ENCODE measurements at places on chromosomes 7 and 10.

- no peak for DNase-seq
Measured at GRCh38 chr7:39248692-39249090, 271.0 kb downstream of the POU6F2 start.

DNA sequence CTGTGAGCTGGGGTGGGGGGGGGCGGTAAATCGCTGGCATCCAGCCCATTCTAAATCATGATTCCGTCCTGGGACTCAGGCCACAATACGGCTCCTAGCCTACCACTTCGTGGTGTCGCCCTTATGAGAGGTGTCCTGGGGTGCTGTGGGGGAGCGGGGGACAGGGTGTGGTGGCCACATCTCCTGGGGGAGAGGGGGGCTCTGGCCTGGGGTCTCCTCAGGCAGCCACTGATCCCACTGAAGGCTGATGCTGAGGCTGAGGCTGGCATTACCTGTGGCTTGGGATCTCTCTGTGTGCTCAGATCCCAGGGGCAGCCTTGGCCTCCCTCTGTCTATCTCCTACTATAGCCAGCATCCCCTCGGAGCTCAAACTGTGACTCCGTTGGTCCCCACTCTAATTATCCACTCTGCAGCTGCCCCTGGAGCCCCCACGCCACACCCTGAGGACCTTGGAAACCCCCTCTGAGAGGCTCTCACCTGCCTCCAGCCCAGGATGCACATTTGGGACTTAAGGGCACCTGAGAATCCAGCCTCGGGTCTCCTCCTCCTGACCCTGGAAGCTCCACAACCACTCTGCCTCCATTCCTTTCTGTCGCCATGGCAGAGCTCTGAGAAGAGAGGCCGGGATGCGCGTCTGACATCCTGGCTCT lies 249.3 kb upstream of the TCERG1L start:
- DNase-seq: no peak

DNA sequence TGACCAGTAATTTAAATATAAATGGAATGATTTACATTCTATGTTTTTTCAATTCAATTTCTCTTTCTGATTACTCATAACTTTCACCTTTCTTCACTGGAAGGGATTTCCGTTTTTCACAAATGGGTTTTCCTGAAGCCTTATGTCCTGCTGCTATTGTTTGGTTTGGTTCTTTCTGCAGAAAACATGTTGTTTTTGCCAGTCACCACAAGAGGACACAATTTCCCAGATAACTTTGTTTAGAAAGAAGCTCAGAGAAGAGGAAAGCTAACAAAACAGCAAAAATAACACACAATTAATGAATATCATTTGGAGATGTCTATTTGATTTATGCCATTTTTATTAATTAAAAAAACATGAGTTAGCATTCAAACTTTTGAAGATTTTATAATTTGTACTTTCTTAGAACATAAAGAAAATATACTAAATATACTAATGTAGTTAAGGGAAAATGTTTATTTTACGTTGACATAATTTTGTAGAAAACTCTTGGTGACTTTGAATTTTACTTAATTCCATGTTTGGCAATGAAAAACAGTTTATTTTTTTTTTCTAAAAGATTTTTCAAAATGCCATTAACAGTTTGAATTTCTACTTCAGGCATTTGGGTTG lies 4.6 kb upstream of the TWIST1 start:
- DNase-seq: no peak

- DNase-seq: no peak
Measured at GRCh38 chr7:75878312-75878768, 494 bp upstream of the RHBDD2 start.

GRCh38 chr7:130959743-130960207 lies 225.8 kb upstream of the KLF14 start:
- DNase-seq: no peak

GRCh38 chr7:110779339-110779738 lies 311.6 kb upstream of the LRRN3 start:
- DNase-seq: no peak

- DNase-seq: no peak
Measured at GRCh38 chr7:121909716-121910345, 36.9 kb downstream of the PTPRZ1 start.

GRCh38 chr10:58512491-58513187 lies at the start of gene BICC1:
Gene BICC1 (plus strand): TSS chr10:58512872. CDS start chr10:58513144, 272 bp downstream.
- peak; percentile 81 for DNase-seq

GRCh38 chr7:32033006-32033405 lies 37.2 kb downstream of the PDE1C start:
- no peak for DNase-seq

DNA sequence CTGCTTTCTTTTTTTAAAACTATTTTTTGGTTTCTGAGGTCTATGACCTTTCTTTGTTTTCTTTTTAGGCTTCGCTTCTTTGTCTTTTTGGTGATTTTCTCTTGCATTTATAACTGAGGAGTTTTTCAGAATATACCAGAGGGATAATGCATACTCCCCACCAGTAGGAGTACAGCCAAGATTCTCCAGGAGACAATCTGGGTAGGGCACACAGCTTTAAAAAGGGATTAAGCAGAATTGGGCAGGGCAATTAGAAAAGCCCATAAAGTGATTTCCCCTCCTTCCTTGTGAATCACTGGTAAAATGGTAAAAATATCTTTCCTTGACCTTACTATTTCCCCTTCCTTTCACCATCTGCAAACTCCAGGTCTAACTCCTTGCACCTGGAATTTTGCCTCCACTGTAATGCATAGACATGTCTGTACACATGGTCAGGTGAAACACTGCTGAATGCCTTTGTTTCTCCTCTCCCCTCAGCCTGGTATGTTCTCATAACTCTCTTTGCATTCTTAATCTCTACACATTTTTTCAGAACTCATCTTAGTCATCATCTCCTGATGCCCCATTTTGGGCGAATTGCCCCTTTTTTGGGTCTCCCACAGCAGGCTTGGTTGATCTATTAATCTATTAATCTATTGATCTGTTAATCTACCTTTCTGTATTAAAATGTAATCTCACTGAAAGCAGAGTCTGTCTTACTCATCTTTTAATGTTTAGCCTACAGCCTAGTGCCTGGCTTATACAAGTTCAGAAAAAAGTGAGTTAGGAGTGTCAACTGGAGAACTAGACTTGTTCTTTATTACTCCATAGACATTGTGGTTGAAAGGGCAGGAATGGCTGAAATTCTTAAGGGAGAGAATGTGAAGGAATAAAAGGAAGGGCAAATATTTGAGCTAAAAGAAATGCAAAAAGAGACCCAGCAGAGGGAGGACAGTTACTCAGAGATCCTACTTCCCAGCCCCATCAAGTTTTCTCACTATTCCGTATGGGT lies 64.6 kb downstream of the MDFIC start:
- DNase-seq: no peak

DNA sequence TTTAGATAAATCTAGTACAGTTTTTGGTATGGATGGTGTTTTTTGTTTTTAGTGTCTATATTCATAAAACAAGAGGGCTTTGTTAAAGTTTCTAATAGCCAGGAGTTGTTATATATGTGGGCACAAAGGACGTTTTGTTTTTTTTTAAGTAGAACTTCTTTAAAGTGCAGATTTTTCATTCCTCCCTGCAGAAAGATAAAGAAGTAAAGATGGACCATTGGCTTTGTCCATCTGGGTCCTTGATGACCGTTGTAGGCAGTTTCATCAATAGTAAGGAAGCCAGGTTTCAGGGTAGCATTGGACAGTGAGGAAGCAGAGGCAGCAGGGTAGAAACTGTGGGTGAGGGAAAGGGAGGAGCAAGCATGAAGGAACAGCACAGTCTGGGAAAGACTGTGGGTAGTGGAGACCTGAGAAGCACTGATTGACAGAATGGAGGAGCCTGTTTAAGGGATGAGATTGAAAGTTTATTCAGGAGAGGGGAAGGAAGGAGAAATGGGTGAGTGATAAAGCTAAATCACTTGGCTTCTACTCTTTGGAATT lies 5.3 kb downstream of the CALU start:
- no peak for DNase-seq

DNA sequence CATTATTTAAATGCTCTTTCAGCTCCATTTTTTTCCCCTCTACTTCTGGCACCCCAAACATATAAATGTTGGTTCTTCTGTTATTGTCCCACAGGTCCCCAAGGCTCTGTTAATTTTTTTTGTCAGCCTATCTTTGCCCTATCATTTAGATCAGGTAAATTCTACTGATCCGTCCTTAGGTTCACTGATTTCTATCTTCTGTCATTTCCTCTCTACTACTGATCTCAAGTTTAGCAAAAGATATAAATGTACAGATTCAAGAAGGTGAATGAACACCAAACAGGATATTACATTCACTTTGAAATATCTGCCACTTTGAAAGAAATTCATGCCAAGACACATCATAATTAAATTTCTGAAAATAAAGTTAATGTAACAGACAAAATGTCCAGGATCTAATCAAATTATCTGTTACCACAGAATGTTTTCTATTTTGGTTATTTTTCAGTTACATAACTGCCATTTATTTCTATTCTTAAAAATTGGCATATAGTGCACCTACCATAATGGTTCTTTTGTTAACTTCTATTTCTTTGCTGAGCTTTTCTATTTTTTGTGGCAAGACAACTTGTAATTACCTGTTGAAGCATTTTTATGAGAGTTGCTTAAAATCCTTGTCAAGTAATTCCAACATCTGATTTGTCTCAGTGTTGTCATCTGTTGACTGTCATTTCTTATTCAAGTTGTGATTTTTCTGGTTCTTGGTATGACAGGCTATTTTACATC lies 12.1 kb upstream of the CUBN start:
- DNase-seq: no peak

GRCh38 chr7:159031135-159031701 lies 113.4 kb downstream of the VIPR2 start:
- peak; percentile 72 for DNase-seq

- DNase-seq: no peak
Measured at GRCh38 chr7:75876126-75876881, 2.5 kb upstream of the RHBDD2 start.

- no peak for DNase-seq
Measured at GRCh38 chr7:74475243-74475986, 21.7 kb downstream of the GTF2IRD1 start.

GRCh38 chr10:79048639-79049550 lies 19.9 kb upstream of the ZMIZ1 start:
- DNase-seq: no peak

GRCh38 chr10:69223028-69223342 lies 2.9 kb downstream of the HKDC1 start:
- no peak for DNase-seq

GRCh38 chr7:133534816-133535215 lies 281.9 kb downstream of the EXOC4 start:
- DNase-seq: no peak

- DNase-seq: no peak
Measured at GRCh38 chr10:78203915-78204818, 170.5 kb downstream of the RPS24 start.

DNA sequence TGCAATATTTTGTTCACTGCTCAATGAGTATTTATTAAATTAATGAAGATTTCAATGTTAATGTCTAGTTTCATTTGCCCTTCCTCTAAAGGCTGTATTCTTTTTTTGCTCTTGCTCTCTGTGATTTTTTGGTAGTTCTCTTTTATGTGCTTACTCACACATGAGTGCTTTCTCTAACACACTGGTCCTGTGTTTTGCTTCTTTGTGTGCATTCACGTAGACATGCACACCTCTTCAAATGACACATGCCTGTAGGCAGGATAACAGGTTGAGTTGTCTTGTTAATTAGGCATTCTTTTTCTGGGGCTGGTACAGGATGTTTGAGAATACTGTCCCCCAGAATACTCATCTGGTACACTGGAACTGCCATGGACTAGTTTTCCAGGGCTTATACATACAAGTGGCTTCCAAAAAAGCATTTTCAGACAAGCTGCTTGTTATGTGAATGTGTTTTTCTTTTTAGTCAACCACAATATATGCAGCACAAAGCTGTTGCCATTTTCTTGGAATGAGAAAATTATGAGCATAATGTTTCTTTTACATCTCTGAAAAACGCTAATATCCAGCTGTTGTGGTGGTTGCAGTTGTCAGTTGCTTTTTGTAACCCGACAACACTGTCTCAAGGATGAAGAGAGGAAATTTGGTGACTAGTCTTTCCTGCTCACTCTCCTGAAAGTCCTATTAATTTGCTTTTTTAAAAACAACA lies 416.4 kb downstream of the AUTS2 start:
- no peak for DNase-seq

- DNase-seq: no peak
Measured at GRCh38 chr10:28442403-28442802, 90.5 kb upstream of the WAC start.

DNA sequence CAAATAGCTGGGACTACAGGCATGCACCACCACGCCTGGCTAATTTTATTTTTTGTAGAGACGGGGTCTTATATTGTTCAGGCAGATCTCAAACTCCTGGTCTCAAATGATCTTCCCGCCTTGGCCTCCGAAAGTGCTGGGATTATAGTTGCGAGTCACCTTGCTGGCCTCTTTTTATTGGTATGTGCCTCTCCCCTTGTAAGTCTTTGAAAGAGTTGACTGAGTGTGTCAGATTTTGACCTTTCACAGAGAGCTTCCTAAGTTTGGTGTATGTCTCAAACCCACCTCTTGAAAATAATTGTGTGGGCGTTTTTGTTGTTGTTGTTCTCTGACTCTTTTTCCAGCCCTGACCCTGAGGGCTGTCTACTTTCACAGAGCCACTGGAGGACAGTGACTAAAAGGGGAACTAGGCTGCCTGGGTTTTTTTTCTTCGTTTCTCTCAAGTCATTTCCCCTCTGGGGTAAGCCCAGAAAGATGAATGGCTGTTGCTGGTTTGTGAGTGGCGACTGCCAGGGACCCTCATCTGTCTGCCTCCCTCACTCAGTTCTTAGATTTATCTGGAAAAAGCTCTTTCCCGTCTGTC lies 262.8 kb downstream of the ZEB1 start:
- no peak for DNase-seq
